ENCODE measurements at places on chromosomes 7 and 10.

- DNase-seq = no peak
These were observed 900.6 kb upstream of the LRRTM3 start for GRCh38 chr10:66025186-66025585.

DNA sequence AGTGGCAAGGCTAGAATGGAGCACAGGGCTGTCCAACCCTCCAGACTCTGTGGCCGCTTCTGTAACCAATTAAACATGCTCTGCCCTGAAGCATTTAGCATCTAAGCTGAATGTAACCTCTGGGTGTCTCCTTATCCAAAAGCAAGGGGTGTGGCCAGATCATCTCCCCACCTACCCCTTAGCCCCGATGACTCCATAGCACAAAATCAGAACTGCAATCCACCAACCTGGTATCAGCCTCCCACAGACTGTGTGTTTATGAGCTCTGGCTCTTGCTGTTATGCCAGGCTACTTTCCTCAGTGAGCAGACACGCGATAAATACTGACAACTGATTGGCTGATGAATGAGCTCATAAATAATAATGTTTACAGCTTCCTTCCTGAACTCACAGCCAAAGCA lies 3.2 kb downstream of the FRMD4A start:
- peak; percentile 43 for DNase-seq

DNA sequence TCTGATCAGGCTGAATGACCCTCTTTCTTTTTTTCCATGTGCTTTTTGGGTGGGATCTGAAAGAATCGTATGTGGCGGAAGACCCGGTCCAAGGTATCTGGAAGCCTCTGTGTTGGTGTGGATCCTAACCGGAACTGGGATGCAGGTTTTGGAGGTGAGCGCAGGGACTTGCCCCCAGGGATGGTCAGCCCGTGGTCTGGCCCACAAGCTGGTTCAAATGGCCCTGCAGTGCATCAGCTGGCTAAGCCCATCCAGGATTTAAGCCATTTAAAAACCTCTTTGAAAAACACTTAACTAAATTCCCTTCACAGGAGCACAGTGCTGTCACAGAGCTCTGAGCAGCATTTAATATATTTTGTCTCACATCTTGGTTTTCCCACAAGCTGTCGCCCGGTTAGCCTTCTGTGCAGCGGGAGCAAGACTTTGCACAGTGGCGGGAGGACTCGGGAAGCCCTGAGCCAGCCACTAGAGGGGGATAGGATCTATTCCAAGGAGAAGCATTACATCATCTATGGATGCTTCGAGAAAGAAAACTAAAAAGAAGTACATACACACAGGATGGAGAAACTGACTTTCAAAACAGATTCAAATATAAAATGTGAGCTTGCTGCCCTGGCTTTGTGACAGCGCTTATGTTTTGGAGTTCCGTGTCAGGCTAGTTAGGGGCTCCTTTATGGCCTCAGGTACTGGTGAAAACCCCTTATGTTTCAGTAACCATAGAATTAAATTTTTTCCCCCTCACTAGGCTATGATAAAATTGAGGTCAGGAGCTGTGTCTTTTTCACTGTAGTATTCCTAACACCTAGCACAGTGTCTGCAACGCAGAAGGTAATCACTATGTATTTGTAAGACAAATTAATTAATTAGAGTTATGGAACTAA lies 11.3 kb downstream of the CPA2 start:
- DNase-seq = peak; percentile 68

GRCh38 chr7:82210416-82211184 lies 233.0 kb downstream of the CACNA2D1 start:
- no peak for DNase-seq

- DNase-seq = peak; percentile 36
These were observed 35.7 kb upstream of the EBLN1 start for GRCh38 chr10:22253580-22253882.

GRCh38 chr7:99267841-99268576 lies 4.6 kb upstream of the MYH16 start:
- DNase-seq = no peak

- no peak for DNase-seq
These were observed 35.3 kb upstream of the SLF2 start for GRCh38 chr10:100877461-100877850.

GRCh38 chr7:94434042-94434441 lies 39.3 kb downstream of the COL1A2 start:
- no peak for DNase-seq

DNA sequence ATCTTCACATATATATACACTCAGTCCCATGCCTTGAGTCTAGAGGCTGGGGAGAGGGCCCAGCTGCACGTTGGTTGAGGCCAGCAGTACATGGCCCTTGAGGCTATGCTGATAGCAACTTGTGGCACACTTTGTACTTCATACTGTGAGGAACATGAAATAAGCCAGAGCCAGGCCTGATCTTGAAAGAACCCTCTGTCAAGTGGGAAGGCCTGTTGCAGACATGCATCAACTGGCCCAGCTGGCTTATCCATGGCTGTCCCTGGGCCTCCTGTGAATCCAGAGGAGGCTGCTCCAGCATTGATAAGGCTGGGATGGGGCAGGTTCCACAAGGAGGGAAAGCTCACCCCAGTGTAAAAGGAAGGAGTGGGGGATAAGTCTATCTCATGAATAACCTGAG lies 140.4 kb downstream of the NRF1 start:
- DNase-seq = no peak

DNA sequence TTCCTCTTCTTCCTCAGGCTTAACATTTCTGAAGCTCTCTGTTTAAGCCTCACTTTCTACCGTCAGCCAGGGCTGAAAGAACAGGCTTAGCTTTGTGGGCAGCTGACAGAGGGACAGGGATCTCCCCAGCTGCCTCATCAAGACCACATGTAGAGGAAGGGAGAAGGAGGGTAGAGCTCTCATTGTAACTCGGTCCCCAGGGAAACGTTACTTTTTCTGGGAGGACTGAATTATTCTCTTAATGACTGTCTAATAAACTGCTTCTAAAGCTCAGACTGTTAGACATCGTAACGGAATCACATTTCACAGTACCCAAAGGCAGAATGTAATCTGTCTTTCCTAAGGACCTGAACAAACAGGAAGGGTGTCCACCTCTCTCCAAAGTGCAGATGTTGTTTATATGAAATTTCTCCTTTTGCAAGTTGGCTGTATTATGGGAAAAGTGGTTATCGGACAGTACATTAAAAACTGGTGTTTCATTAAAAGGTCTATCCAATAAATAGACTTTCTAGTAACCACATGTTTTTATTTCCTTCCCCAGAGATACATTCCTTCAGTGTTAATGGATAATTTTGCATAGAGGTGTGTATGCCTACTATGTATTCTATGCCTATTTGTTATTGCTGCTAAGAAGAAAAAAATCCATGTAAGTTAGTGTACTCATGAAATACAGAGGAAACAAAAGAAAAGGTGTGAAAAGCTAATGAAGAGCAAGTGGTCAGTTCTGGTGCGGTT lies 144.2 kb downstream of the CTTNBP2 start:
- DNase-seq = no peak

GRCh38 chr10:127996586-127996985 lies 89.7 kb downstream of the PTPRE start:
- no peak for DNase-seq

GRCh38 chr10:132392811-132393694 lies 3.9 kb upstream of the PWWP2B start:
- no peak for DNase-seq

- DNase-seq = no peak
These were observed 24.4 kb upstream of the C10orf53 start for GRCh38 chr10:49655099-49655498.

- DNase-seq = no peak
These were observed 124.2 kb downstream of the ATE1 start for GRCh38 chr10:121803611-121804010.

DNA sequence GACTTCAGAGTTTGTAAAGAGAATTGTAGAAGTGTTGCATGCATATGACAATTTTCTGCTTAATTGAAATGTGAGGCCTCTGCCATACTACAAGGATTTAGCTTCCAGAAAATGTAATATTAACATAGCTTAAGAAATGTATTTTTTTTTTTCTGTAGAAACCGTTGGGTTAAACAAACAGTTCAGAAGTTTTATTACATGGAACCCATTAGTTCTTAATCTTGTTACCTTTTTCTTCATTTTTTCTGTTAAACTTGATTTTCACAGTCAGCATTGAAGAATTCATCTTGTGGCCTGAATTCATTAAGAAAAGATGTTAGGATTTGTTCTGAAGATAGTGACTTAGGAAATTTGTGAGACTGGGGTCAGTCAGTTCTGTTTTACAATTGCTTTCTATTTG lies 4.9 kb downstream of the PTEN start:
- DNase-seq = no peak

DNA sequence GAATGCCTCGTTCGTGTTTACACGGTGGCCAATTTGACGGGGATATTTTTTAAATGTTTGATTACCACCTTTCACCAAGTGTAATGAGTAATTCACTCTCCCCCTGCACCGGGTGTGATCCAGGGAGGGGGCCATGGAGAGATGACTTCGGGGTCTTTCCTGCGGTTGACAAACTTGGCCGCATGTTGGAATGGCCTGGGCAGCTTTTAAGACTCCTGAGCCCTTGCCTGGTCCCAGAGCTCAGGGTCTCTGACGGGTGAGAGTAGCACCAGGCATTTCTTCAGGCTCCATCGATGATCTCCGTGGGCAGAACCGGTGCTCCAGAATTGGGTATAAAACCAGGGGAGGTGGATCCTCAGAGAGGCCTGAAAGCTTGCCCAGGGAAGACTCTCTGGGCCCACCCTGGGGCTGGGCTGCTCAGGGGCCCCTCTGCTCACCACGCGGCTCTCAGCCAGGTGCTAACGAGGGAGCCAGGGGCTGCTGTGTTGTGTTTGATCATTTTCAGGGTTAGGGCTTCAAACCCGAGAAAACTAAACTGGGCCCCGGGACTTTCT lies 882 bp downstream of the ZNF282 start:
- peak; percentile 22 for DNase-seq

GRCh38 chr7:23369100-23369499 lies 70.0 kb downstream of the MALSU1 start:
- DNase-seq = no peak

- no peak for DNase-seq
These were observed 462.3 kb downstream of the PHTF2 start for GRCh38 chr7:78260826-78261225.

- no peak for DNase-seq
These were observed 285.5 kb upstream of the ZWINT start for GRCh38 chr10:56646329-56647111.

DNA sequence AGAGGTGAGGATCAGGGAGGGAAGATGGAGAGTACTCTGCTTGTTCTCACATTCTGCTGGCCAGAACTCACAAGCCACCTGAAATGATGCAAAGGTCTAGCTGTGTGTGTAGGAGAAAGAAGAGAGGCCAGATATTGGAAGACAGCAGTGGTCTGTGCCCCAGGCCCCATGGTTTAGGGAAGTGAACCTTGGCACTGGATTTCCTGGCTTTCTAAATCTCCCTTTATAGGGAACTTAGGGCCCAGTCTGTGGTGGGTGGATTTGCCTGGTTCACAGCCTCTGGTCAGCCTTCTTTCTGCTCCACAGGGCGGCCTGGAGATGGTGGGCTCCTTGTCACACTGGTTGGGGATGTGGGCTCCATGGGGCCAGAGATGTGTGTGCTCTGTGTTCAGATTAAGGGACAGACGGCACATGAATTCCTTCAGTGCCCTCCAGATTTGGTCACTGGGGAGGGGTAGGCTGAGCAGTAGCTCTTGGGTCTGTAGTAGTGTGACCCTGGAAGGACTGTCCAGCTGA lies 9.5 kb upstream of the SH2D4B start:
- DNase-seq = no peak

- DNase-seq = no peak
These were observed 9.1 kb downstream of the VIM start for GRCh38 chr10:17237149-17237527.

- no peak for DNase-seq
These were observed 90.2 kb downstream of the TACC2 start for GRCh38 chr10:122078965-122079795.

DNA sequence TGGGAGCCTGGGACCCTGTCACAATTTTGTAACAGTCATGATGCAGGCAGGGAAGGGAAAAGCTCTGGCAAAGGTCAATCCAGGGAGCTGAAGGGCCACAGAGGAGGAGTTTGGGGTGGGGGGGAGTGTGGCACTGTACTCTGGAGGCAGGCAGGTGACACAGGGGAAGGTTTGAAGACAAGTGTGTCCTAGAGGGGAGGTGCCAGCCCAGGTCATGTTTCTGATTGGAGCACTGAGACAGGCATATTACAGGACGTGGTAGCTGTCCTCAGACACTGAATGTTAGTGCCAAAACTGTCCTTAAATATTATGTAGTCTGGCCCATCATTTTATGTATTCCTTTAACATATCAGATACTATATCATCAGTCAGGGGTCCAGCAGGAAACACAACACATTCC lies 75.6 kb upstream of the LRRC4 start:
- no peak for DNase-seq

- DNase-seq = no peak
These were observed 497.7 kb downstream of the ARL4A start for GRCh38 chr7:13185139-13185538.

DNA sequence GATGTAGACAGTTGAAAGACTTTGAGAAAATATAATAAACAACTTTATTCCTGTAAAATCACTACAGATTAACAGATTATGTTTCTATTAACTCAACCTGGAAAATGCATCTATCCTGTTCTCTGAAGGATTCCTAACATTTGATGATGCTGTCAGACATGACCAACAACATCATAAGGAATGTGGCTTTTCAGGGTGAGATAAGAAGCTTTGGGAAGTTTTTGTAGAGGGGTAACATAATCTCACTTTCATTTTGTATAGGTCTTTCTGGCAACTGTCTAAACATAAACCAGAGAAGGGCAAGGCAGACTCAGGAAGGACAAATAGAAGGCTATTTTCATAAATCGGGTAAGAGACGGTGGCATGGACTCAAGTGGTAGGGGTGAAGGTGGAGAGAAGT lies 112.2 kb downstream of the TES start:
- DNase-seq = peak; percentile 8

Measured in lung microvascular endothelial cell (primary cell).